ENCODE measurements at places on chromosomes 5 and 9.

- no peak for DNase-seq
These were observed 97.0 kb downstream of the DAPK1 start for GRCh38 chr9:87594662-87595061.

GRCh38 chr9:128677794-128678193 lies 11.2 kb upstream of the SET start:
- no peak for DNase-seq

GRCh38 chr5:157384971-157385709 lies 74.9 kb upstream of the NIPAL4 start:
- no peak for DNase-seq

DNA sequence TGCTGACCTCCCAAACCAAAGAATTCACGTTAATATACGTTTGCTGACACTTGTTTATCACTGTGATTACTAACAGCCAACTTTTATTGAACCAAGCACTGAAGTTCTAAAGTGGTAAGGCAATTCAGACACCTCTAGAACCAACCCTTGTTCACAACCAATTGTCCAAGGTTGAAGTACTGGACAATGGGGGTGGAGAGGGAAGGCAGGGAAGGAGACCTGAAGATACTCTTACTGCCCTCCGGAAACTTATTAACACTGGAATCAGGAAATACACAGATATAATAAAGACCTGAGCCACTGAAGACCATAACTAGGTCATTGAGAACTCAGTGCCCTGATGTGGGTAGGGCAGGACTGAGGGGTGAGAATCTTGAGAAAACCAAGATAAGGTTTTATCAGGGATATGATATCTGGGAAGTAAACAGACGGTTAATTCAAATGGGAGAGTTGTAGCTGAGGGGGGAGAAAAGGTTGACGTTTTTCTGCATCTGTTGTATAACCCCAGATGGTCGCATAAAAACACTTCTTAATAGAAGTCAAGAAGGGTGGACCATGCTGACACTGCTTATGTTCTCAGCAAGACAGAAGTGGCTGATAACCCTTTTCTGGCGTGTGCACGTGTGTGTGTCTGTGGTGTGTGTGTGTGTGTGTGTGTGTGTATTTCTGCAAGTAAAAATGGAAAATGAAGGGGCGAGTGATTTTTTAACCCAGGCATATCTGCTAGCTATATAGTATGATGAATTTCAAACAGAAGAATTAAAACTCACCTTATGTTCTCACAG lies 125.9 kb downstream of the LHFPL2 start:
- DNase-seq, result no peak

GRCh38 chr9:75855509-75855908 lies 35.0 kb upstream of the PCSK5 start:
- no peak for DNase-seq

- no peak for DNase-seq
These were observed 253.8 kb upstream of the POU5F2 start for GRCh38 chr5:93995126-93995621.

DNA sequence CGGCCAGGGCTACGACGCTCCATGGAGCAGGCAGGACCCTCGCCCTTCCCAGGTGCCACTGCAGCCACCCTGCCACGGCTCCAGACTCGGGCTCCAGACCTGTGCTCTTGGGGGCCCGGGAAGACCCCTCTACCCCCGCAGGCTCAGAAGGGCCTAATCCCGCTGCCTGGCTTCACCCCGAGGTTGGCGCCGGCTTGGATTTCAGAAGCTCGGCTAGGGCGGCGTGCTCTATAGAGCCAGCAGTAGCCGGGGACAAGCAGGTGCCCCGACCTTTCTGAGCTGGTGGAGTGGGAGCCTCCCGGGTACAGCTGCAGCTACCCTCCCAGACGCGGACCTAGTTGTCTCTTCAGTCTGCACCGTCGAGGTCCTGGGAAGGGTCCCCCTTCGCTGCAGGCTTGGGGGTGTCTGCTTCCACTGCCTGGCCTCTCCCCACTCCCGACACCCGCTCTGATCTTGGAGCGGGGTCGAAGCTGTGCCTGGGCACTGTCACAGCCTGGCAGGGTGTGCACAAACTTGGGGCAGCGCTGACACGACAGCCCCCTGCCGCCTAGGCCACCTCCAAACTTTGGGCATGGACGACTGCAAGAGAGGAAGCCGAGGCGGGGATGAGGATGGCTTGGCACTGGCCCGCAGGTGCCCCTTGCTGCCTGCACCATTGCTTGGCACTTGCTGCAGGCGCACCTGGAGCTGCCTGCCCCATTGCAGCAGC lies 1366.1 kb upstream of the CDH9 start:
- no peak for DNase-seq

DNA sequence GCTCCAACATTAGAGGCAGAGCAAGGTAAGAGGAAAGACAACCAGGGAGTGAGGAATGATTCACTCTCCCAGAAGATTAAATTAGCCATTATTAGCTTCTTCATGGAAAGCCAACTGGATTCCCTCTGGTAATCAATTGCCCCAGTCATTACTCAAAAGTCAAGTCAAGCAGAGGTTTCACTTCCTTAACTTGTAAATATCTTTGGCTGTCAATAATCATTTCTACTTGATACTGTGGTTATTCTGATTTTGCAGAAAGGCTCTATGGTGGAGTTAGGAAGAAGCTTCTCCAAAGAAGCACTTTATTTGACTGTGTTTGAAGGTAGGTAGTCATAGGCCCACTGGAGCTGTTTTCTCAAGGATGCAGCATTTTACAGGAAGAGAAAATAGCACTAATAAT lies 78.0 kb downstream of the JAKMIP2 start:
- DNase-seq, result no peak

GRCh38 chr9:94135222-94135621 lies 51.0 kb downstream of the PTPDC1 start:
- DNase-seq, result no peak

- DNase-seq, result no peak
These were observed 2.2 kb upstream of the GZMK start for GRCh38 chr5:55021821-55022220.

- no peak for DNase-seq
These were observed 51.4 kb downstream of the COL23A1 start for GRCh38 chr5:178538741-178539229.

- DNase-seq, result no peak
These were observed 332.7 kb downstream of the PRDM9 start for GRCh38 chr5:23840083-23840482.

DNA sequence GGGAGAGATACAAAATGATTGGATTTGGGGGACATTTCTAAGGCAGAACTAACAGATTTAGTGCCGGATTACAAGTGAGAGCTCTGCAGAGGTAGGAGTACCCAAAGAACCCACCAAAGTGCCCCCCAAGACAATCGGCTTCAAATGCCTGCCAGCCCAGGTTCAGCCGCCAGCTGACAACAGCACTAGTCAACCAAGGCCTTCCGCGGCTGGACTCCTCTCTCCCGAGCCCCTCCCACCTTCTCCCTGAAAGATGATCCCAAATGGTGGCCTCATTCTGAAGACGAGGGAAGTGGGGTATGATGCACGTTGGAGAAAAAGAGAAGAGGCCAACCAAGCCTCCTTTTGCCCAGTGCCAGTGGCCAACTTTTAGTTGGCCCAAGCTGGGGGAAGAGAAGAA lies 210.4 kb upstream of the SLC30A5 start:
- no peak for DNase-seq

DNA sequence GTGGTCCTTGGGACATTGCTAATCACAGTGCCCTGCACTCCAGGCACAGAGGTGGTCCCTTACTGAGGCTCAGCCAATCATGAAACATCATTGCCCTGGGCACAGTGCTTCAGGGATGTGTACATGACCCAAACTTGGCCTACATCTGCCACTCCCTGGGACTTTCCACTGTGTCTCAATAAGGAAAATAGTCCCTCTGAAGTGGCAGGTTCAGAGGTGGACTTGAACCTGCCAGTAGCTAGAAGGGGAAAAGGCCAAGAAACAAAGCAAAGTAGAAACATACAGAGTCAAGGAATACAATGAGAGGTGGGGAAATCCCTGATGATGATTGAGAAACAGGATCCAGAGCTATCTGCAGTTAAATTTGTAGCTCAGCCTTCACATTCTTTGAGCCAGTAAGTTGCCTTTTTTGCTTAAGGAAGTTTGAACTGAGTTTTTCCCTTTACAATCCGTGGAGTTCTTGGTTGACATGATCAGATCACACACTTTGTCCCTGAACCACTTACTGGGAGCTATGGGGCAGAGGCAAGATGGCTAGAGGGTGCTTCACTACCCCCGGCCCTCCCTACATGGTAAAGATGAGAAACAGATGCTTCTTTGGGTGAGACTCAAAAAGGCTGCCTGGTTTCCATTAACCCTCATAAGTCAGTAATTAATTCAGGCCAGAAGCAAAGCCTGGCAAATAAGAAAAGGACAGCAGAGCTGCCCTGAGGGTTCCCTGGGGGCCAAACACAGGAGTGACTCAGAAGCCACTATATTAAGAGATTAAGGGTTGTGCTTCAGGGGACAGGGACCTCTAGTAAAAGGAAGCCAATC lies 57.6 kb downstream of the SH3TC2 start:
- no peak for DNase-seq

GRCh38 chr5:23084815-23085214 lies 231.7 kb upstream of the CDH12 start:
- DNase-seq, result no peak

GRCh38 chr5:55176176-55176818 lies 3.3 kb upstream of the CDC20B start:
- no peak for DNase-seq

- no peak for DNase-seq
These were observed 6.5 kb downstream of the TNFSF8 start for GRCh38 chr9:114923918-114924317.

GRCh38 chr5:54672871-54673270 lies 155.3 kb downstream of the SNX18 start:
- DNase-seq, result no peak

- no peak for DNase-seq
These were observed 12.6 kb upstream of the MUSK start for GRCh38 chr9:110655754-110656641.

DNA sequence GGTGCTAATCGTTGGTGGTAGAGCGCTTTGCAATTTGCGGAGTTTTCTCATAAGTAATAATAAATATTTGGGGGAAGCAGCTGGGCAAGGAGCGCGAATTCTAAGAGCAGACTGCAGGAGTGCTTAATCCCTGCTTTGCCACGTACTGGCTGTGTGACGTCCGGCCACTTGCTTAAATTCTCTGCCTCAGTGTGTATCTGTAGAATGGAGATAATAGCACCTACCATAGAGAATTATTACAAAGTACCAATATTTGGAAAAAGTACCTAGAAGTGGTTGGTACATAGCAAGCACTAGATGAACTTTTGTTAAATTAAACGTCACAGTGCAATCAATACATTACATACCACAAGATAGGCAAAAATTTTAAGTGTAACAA lies 598 bp upstream of the TMED7 start:
- DNase-seq, result no peak

DNA sequence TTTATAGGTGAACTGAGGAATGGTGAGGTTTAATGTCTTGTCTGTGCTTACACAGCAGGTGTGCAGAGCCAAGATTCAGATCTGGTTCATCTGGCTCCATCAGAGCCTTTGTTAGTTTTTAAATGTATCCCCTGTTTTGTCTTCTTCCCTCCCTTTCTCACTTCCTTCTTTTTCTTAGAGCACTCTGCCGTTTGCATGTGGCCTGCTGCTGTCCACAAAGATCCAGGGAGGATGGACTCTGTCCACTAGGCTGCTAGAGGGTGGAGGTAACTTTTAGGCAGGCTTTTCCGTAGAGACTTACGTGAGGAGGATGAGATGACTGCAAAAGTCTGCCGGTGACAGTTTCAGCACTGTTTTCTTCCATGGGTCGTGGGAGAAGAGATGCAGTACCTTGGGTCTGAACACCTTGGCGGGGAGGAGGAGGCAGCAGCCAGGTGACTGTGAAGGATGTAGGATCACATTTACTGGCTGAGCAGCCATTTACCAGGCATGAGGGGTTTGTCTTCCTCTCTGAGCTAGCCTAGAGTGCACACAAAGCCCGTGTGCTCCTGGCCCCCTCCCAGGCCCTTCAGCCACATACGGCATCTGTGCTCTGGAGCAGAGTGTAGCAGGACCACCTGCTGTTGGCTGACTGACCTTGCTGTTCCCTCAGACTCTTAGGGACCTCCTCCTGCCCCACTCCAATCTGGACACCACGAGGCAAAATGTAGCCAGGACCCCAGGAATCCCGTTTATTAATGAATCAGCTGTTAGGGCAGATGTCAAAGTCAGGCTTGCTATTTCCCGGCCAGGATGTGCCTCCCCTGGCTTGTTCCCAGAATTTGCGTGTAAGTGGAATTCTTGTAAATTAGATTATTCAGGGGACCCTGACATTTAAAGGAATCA lies 1.8 kb downstream of the NTMT1 start:
- no peak for DNase-seq

Data from activated CD4-positive, alpha-beta T cell treated with anti-CD3 and anti-CD28 coated beads for 24 hours (primary cell).